ENCODE measurements at places on chromosomes 2 and 18. TPM values are rescaled to one million over a fixed set of nuclear protein-coding genes. Genes with fewer than 3 reads are reported as not detected.

DNA sequence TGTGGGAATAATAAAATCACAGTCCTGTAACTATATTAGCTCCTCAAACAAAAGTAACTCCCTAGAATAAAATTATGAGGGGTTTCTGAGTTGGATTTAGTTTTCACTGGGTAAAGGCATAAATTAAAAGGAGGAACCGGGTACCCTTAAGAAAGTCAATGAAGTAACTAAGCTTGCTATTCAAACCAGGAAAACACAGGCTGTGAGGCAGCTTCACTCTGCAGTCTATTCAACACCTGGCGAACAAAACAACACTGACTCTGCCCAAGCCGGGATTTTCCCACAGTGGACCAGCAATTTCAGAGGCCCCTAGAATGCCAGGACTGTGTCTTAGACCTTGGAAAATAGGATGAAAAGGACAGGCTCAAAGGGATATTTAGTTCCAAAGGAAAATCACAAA, 24.6 kb upstream of the CREB1 start:
- H3K4me3 ChIP-seq = no peak overlapping the region

DNA sequence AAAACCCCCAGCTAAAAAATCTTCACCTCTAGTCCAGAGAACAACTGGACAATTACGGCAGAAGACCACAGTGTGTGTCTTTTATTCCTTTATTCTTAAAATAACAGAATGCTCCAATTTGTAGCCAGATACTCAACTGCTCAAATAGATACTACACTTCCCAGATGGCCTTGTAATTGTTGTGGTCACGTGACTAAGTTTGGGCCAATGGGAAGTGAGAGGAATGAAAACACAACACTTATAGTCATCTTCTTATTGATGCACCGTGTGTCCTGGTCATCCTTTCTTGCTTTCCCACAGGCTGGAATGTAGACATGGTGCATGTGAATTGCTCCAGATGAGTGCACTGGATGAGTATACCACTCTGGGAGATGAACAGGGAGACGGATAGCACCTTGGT, 145.1 kb downstream of the CDC42EP3 start:
- no peak overlapping the region for H3K4me3 ChIP-seq
- peaks cover 9% of the 10 kb centered on the region for H3K4me1 ChIP-seq
- no peak for DNase-seq
- no peaks in the 10 kb centered on the region for H3K27me3 ChIP-seq

Gene GKN2
- not detected for total RNA-seq

DNA sequence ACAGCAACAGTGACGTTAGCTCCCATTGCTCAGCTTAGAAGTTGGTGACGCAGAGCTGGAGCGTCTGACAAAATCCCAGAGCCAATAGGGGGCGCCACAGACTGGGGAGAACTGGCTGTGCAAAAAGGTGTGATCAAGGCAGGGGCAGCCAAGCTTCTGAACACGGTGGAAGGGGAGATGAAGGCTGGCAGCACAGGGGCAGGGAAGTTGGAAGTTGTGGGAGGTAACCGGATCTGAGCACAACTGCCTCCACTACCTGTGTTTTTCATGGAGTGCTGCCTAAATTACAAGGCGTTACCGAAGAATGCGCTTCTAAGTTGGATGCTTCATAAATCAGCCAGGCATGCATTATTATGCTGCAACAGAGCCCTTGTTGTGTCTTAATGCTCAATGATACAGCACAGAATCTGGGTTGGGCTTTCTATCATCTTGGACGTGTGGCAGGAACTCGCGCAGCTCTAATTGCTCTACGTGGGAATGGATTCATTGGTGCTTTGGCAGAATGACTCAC, 370.0 kb downstream of the SLC4A3 start:
- peak overlapping the region; percentile 5 for H3K4me3 ChIP-seq
- no peak overlapping the region for H3K27ac ChIP-seq
- no peaks in the 10 kb centered on the region for H3K27me3 ChIP-seq
- DNase-seq = no peak

- H3K36me3 ChIP-seq = no peaks in the 10 kb centered on the region
- DNase-seq = no peak
- H3K4me3 ChIP-seq = no peak overlapping the region
- no peak overlapping the region for H3K27ac ChIP-seq
- H3K27me3 ChIP-seq = peaks cover 3% of the 10 kb centered on the region
Measured at GRCh38 chr2:95388091-95388692, 14.3 kb upstream of the FAHD2A start.

- peak overlapping the region; percentile 91 for H3K4me3 ChIP-seq
- peak overlapping the region; percentile 73 for H3K27ac ChIP-seq
Measured at GRCh38 chr2:222318026-222318711, 19.4 kb upstream of the PAX3 start.

GRCh38 chr2:21759819-21760218, 636.1 kb downstream of the TDRD15 start:
- DNase-seq = no peak
- H3K4me1 ChIP-seq = peaks cover 10% of the 10 kb centered on the region
- no peak overlapping the region for H3K4me3 ChIP-seq

All from type B pancreatic cell (in vitro differentiated cells).